ENCODE measurements at places on chromosomes 7 and 10.
A peak's percentile ranks its signal among the peaks of the same experiment; 100 is the strongest.

DNA sequence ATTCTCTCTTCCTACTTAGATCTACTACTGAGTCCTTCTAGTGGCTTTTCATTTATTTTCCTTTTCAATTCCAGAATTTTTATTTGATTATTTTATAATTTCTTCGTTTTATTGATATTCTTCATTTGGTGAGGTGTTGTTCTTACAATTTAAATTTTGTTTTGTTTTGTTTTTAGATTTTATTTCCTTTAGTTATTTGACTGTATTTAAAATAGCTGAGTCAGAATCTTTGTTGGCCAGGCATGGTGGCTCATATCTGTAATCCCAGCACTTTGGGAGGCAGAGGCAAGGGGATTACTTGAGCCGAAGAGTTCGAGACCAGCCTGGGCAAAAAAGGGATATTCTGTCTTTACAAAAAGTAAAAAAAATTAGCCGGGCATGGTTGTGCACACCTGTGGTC is 36.1 kb downstream of the AKAP9 start:
- DNase-seq, result no peak

GRCh38 chr10:78576276-78576675 is 492.5 kb upstream of the ZMIZ1 start:
- no peak for DNase-seq

DNA sequence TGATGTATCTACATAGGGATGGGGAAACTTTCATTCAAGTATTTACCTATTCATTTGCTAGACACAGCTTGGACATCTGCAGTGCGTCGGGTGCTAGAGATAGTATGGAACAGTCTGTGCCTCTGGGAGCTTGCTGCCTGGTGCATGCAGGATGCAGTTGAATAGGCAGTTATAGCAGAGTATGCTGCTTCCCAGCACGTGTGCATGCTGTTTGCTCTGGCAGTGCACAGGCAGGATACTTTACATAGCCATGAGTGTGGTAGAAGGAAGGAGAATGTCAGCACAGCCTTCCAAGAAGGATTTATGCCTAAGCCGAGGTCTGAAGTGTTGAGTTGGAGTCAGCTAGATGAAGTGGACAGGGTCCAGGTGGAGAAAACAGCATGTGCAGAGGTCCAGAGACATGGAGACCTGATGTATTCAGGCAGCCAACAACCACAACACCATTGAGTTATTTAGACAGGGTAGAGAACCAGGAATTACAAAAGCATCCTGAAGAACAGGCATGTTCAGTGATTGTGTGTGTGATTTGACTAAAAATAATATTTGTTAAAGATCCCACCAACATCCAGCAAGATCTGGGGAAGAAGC is 8.1 kb downstream of the MAP3K8 start:
- no peak for DNase-seq

DNA sequence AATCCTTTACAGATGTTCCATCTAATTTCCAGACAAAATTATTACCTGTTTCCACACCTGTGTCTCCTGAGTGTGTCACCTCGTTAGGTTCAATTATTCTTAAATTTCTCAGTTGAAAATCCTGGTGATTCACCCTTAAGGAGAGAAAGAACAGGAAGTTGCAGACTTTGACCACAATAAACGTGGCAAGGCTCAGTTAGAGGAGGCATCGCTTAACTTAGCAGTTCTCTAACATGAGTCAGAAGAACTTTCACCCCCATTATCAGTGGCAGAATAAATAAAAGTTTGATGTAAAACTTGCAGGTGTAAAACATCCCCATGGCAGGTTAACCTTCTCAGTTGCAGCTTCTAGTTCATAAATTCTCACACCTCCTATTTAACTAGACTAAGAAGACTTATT is 8.3 kb downstream of the XPNPEP1 start:
- peak; percentile 55 for DNase-seq

DNA sequence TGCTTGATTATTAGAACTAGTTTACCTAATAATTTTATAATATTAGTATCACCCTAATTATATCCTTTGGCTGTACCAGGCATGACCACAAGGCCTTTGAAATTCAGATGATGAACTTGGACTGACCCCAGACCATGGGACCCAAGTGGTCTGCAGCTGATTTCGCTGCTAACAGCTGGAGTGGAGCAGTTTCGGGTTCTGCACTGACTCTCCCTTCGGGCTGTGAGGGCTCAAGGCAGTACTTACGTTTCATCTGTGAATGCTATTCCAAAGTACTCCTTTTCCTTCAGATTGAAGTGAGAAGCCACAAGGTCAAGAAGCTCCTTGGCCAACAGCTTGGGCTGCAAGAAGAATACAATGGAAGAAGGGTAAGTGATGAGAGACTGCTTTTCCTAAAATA is 223.8 kb downstream of the PRPF18 start:
- DNase-seq, result no peak

GRCh38 chr10:23362879-23363792 is 18.5 kb upstream of the C10orf67 start:
- DNase-seq, result no peak

DNA sequence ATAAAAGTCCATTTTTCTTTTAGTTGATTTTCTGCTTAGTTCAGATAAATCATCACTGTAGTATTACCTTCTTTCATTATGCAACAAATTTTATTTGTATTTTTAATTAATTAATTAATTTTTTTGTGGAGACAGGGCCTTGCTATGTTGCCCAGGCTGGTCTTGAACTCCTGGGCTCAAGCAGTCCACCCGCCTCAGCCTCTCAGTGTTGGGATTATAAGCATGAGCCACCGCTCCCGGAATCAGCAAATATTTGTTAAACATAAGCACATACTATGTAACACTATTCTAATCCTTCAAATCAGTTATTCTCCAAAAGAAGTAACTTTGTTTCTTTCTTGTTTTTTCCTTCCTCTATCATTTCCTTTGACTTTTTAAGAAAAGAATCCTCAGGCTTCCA is 584.8 kb upstream of the ANKRD30A start:
- no peak for DNase-seq

GRCh38 chr10:31528831-31529230 is 209.8 kb downstream of the ZEB1 start:
- no peak for DNase-seq

DNA sequence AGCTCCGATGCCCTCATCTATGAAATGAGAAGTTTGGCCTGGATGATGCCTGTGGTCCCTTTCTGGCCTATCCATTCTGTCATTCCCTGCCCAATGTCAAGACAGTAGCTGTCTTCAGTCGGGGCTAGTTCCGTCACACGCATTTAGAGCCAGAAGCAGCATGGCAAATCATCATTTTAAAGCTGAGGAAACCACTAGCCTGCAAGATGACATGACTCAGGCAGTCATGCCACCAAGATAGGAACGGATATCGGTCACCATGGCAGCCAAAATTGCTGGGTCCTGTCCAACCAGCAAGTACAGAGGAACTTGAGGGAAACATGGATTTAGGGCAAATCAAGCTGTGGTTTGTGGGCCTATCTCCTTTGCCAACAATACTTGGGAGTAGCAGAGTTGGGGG is 64.5 kb upstream of the MRLN start:
- no peak for DNase-seq

DNA sequence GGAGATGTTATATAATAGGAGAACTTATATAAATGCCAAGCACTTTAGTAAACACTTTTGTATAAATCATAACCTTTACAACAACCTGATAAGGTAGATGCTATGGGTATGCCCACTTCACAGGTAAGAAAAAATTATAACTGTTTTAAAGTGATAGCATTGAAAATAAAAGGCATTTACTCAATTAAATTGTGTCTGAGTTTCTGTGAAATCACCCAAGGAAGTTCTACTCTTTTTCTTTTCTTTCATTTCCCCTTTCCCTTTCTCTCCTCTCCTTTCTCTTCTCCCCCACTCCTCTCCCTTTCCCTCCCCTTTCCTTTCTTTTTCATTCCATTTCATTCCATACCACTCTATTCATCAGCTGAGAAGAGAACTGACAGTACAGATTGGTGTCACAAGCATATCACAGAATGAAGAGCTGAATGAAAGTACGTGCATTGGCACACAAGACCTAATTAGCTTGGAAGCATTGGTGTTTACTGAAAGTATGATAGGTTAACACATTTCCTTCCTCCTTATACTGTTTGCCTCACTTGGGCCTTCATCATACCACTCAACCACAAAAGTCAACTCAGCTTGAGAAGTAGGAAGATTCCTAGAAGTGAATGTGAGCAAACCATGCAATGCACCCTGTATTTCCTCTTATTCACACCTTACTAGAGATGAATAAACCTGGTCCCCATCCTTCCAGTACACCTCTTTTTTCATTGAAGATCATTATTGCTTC is 117.9 kb upstream of the AGR3 start:
- no peak for DNase-seq

DNA sequence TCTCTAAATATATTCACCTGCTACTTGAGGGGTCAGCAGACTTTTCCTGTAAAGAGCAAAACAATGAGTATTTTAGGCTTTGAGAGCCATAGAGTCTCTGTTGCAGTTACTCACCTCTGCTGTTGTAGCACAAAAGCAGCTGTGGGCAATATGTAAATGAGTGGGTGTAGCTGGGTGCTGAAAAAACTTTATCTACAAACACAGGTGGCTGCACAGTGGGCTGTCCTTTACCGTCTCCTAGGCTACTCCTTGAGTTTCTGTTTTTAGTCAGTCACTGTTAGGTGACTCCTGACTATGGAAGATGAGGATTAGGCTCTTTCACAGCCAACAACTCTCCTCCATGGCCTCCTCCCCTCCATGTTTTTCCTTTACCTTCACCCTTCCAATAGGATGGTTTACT is 286.1 kb upstream of the C7orf33 start:
- DNase-seq, result no peak

DNA sequence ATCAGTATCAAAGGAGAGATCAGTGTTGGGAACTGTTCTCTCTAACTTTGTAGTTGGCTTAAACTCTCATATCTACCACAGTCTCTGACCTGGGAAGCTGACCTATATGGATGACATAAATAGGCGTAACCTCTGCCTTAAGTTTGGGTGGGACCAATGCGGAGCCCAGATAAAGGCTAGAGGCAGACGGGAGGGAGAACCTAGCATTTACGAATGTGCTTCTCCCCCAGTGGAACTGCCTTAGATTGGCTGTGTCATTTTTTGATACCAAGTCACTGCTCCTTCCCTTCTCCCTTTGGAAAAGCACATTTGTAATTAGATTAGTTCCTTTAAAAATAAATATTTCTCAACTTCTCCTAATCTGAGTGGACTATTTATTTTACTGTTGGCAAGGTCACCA is 23.7 kb upstream of the LRRN3 start:
- DNase-seq, result no peak

GRCh38 chr7:108253275-108254044 is 123.3 kb upstream of the LAMB4 start:
- no peak for DNase-seq

DNA sequence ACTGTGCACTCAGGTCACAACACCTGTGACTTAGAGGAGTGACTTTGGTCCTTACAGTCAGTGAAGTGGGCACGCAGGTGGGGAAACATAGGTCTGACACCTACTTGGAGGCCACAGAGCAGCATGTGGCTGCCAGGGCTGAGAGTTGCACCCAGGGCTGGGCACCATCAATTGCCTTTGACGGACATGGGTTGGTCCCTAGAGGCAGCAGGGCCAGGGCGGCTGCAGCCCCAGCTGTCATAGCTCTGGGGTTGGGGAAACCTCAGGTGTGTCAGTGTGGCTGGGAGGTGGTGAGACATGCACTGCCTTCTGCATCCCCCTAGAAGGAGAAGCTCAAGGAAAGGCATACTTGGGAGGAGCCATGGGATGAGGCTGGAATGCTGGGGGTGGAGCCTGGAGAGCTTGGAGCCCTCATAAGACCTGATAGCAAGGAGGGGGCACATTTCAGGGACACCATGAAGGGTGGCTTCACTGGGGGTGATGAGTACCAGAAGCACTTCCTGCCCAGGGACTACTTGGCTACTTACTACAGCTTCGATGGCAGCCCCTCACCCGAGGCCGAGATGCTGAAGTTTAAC is at the start of gene INMT:
TSS of gene INMT (plus strand) at position 440 of the 578 bp plus-strand sequence. CDS start at position 456, 16 bp downstream.
- DNase-seq, result no peak

GRCh38 chr10:123157210-123157609 is 3.0 kb downstream of the BUB3 start:
- no peak for DNase-seq

DNA sequence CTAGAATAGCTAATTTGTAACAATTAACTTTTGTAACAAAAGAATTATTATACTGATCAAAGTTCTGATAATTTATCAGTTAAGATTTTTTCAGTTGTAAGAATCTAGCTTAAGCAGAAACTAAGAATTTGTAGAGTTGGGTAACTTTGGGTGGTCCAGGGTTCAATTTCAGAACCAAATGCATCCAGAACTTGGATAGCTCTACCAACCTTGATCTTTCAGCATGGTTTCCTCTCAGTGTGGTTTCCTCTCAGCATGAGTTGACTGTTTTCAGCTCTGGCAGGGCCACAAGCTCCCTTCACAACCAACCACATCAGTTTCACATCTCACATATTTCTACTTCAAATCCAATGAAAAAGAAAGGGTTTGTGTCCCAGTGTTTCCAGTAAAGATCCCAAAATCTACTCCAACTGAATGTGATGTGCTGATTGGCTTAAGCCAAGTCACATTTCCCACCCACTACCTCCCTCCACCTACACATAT is 3.3 kb upstream of the FAS start:
- peak; percentile 47 for DNase-seq

DNA sequence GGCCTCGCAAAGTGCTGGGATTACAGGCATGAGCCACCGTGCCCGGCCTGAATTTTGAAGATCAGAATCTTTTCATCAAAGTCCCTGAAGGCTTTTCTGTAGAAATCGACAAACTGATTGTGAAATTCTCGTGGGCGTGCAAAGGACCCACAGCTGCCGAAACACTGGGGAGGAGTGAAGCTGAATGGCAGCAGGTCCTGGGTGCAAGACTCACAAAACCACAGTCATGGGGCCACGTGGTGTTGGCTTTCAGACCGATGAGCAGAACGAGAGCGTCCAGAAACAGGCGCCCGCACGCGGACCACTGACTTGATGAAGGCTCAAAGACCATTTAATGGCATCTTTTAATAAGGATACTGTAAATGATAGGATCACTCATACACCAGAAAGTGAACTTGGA is 24.7 kb upstream of the PRKAR1B start:
- no peak for DNase-seq

DNA sequence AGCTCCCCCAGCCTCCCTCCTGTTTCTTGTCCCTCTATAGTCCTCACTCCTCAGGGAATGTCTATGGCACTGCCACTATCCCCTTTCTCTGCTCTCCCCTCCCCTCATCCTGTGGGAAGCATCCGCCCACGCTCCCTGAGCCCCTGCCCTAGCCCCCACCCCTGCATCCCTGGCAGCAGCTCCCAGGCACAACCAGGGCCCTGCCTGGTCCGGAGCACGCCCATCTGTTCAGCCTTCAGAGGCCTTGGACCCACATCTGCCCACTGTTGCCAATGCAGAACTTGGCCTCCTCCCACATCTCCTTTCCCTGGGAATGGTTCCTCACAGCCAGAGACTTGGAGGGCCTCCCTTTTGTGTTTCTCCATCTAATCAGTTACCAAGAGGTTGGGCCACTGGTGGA is 20.4 kb upstream of the TBRG4 start:
- no peak for DNase-seq

GRCh38 chr10:5818894-5819293 is 5.7 kb upstream of the GDI2 start:
- no peak for DNase-seq

GRCh38 chr7:64951250-64951848 is 39.5 kb downstream of the ZNF117 start:
- no peak for DNase-seq
